T-helper 2 cell treated with Interferon-gamma antibody and Interleukin-4, amounts not matched to agents 5 μg/mL and 100 μg/mL, for 36 hours (primary cell): ENCODE measurements at places on chromosomes 5 and 9.

DNA sequence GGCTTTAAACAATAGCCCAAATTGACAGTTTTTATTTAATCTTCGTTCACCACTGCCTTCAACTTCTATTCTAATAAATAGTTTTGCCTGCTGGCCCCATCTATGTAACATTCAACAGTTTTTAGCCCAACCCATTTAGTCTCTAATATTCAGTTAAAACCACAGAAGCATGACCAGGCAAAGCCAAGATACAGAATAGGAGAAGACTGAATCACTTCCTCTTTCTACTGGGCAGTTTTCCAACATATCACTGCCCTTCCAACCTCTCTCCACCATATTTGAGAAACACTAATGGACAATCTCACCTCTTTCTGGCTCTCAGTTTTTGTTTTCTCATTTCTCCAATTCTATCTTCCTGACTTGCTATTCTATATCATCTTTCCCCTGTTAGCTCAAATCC, 352.9 kb downstream of the DNAH5 start:
- no peaks in the 10 kb centered on the region for H3K4me1 ChIP-seq
- H3K36me3 ChIP-seq, result no peaks in the 10 kb centered on the region
- H3K4me3 ChIP-seq, result no peak overlapping the region
- H3K27me3 ChIP-seq, result no peaks in the 10 kb centered on the region
- no peak for DNase-seq

- peaks cover 9% of the 10 kb centered on the region for H3K4me1 ChIP-seq
- H3K36me3 ChIP-seq, result peaks cover 3% of the 10 kb centered on the region
- no peak for DNase-seq
- H3K27me3 ChIP-seq, result peaks cover 67% of the 10 kb centered on the region
- H3K4me3 ChIP-seq, result peak overlapping the region; percentile 85
Measured at GRCh38 chr5:115170134-115170928, 623 bp upstream of the TRIM36 start.

DNA sequence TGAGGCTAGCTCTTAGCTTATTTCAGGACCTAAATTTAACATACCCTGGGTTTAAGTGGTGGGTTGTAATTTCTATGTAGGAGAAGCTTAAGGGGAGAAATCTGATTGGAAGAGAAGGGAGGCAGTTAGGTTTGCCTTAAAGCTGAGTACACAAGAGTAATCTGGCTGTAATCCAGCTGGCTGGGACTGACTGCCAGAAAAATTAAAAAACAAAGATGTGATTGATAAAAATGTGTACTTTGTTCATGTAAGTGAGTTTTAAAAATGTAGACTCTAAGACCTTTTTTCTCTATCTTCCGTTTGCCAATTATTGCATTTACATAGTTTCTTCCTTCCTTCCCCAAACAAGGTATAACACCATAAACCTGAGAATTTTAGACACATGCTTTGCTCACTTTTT, 17.5 kb upstream of the MSMP start:
- H3K27ac ChIP-seq, result no peak overlapping the region
- H3K4me1 ChIP-seq, result no peaks in the 10 kb centered on the region
- no peaks in the 10 kb centered on the region for H3K27me3 ChIP-seq
- no peak for DNase-seq
- H3K36me3 ChIP-seq, result no peaks in the 10 kb centered on the region
- no peak overlapping the region for H3K4me3 ChIP-seq

- H3K4me3 ChIP-seq, result peak overlapping the region; percentile 71
- H3K27ac ChIP-seq, result peak overlapping the region; percentile 69
- peaks cover 16% of the 10 kb centered on the region for H3K4me1 ChIP-seq
- peaks cover 88% of the 10 kb centered on the region for H3K27me3 ChIP-seq
- no peak for DNase-seq
Measured at GRCh38 chr5:88675708-88676636, 207.0 kb downstream of the MEF2C start.

DNA sequence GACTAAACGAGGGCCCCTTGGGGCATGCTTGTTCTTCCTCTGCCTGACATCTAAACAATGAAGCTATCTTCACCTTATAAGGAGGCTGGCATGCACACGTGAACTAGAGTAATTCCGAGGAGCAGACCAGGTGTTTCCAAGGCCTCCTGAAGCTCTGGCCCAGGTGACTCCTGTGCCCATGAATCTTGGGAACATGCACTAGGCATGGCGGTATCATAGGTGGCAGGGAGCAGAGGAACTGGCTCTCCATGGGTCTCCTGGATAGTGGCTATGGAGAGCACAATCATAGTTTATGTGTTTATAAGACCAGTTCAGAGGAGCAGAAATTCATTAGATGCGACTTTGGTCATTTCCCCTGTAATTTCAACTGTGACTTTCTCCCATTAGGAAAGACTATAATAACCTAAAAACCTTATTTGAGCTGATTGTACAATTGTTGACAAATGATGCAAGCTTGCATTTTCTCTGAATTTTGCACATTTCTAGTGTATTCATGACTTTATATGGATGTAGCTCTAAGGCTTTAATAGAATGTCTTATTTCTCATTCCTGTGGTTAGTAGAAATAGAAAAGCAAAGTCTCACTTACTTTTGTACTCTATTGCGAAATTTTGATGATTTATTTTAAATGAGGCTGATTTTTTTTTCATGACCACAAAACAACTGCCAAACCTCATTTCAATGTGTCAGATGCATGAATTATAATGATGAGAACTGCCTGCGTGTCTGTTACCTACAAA, 135.3 kb upstream of the RPS23 start:
- no peaks in the 10 kb centered on the region for H3K27me3 ChIP-seq
- H3K4me3 ChIP-seq, result no peak overlapping the region
- H3K4me1 ChIP-seq, result peaks cover 2% of the 10 kb centered on the region
- no peak for DNase-seq

DNA sequence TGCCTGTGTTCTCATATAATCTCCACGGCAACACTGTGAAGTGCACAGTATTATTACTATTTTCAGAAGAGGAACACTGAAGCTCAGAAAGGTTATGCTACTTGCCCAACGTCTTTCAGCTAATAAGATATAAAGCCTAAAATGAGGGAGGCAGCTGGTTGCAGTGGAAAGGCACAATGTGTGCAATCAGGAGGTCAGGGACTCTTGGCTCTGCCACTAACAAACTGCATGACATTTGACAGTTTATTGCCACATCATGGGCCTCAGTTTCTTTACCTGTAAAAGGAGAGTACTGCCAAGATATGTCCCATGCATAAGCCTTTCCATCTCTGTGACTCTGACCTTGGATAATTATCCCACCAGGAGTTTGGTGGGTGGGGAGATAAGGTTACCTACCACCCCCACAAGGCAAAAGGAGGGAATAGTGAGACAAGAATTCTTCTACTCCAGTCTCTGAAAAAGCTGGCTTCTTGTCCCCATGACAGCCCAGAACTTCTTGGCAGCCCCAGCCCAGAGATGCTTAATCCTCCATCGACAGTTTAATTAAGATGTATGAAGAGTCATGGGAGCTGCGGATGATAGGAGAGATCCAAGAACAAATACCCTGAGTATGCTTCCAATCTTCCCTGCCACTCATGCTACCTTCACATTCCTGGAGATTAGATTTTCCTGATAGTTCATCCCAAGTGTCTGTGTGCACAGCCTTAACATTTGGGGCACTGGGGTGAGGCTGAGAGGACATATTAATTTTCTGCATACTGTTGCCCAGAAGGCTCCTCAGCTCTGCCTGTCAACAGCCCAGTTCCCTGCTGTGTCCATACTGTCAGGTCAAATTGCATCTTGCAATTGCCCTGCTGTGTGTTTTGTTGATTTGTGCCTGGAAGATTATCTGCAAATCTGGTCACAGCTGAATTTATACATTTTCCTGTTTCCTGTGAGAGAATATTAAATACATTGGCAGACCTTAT, 271.2 kb downstream of the FAM114A2 start:
- H3K4me3 ChIP-seq, result no peak overlapping the region
- no peaks in the 10 kb centered on the region for H3K4me1 ChIP-seq
- H3K36me3 ChIP-seq, result no peaks in the 10 kb centered on the region
- H3K27me3 ChIP-seq, result no peaks in the 10 kb centered on the region

GRCh38 chr5:139982157-139982974, 60.7 kb downstream of the NRG2 start:
- H3K27ac ChIP-seq, result no peak overlapping the region
- H3K36me3 ChIP-seq, result no peaks in the 10 kb centered on the region
- peaks cover 14% of the 10 kb centered on the region for H3K27me3 ChIP-seq
- no peaks in the 10 kb centered on the region for H3K4me1 ChIP-seq
- H3K4me3 ChIP-seq, result no peak overlapping the region
- no peak for DNase-seq

- H3K27ac ChIP-seq, result no peak overlapping the region
- H3K4me1 ChIP-seq, result no peaks in the 10 kb centered on the region
- DNase-seq, result no peak
Measured at GRCh38 chr5:139966856-139967255, 76.2 kb downstream of the NRG2 start.

DNA sequence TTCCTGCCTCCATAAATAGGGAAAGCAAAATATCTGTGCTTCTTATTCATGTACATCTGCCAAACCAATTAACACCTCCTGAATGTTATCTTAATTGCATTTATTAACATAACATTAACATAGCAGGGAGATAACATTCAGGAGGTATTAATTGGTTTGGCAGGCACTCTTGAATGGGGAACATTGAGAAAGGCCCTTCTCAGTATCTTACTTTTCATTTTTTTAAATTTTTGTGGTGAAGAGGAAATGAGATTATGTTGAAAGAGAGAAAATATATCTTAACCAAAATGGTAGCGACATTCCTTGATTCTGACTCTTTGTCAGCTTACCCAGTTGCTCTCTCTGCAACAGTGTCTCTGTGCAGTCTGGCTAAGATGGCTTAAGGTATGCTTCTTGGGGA, 100.4 kb upstream of the TLE1 start:
- no peak overlapping the region for H3K27ac ChIP-seq
- DNase-seq, result no peak
- no peaks in the 10 kb centered on the region for H3K36me3 ChIP-seq
- H3K4me1 ChIP-seq, result no peaks in the 10 kb centered on the region
- H3K27me3 ChIP-seq, result no peaks in the 10 kb centered on the region
- no peak overlapping the region for H3K4me3 ChIP-seq

DNA sequence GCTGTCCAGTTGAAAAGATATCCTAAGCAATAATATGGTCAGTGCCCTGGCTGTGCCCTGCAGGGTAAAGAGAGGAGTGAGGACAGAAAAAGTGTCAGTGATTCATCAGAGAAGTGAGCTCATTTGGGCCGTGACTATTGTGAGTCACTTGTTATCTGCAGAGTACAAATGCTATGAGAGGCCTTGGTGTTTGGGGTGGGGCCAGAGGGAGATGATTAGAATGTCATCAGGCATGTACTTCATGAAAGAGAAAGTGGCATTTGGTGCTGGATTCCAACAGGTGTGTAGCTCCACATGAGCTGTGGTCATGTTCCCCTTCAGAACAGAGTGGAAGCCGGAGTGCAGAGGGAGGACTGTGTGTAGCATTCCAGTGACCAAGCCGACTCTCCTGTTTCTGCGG, 174.1 kb downstream of the KDM4C start:
- H3K27ac ChIP-seq, result no peak overlapping the region
- no peak overlapping the region for H3K4me3 ChIP-seq
- DNase-seq, result no peak
- H3K36me3 ChIP-seq, result peaks cover 4% of the 10 kb centered on the region
- peaks cover 6% of the 10 kb centered on the region for H3K4me1 ChIP-seq
- no peaks in the 10 kb centered on the region for H3K27me3 ChIP-seq

- no peak for DNase-seq
- H3K4me1 ChIP-seq, result no peaks in the 10 kb centered on the region
- H3K36me3 ChIP-seq, result peaks cover 6% of the 10 kb centered on the region
- peaks cover 22% of the 10 kb centered on the region for H3K27me3 ChIP-seq
- H3K27ac ChIP-seq, result peak overlapping the region; percentile 68
- H3K4me3 ChIP-seq, result no peak overlapping the region
Measured at GRCh38 chr5:178995341-178995690, 196 bp upstream of the GRM6 start.

DNA sequence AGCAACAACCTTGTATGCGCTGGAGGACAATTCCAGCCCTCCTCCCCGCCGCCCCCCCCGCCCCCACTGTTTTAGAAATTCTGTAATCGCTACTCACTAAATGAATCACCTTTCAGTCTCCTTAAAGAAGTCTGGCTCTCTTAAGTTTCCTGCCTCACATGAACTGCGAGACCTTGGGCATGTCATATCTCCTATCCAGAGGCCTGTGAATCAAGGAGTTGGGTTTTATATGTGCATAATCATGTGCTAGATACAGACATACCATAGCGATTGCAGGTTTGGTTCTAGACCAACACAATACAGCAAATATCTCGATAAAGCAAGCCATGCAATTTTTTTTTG, 337 bp upstream of the DMAC1 start:
- peak overlapping the region; percentile 91 for H3K27ac ChIP-seq
- H3K4me1 ChIP-seq, result peaks cover 11% of the 10 kb centered on the region
- H3K4me3 ChIP-seq, result peak overlapping the region; percentile 92
- H3K36me3 ChIP-seq, result peaks cover 28% of the 10 kb centered on the region
- H3K27me3 ChIP-seq, result no peaks in the 10 kb centered on the region

- no peaks in the 10 kb centered on the region for H3K4me1 ChIP-seq
- peaks cover 11% of the 10 kb centered on the region for H3K36me3 ChIP-seq
- no peaks in the 10 kb centered on the region for H3K27me3 ChIP-seq
- H3K4me3 ChIP-seq, result no peak overlapping the region
Measured at GRCh38 chr5:81081461-81081835, 121.3 kb downstream of the RASGRF2 start.
